ENCODE measurements at places on chromosomes 2 and 18.

DNA sequence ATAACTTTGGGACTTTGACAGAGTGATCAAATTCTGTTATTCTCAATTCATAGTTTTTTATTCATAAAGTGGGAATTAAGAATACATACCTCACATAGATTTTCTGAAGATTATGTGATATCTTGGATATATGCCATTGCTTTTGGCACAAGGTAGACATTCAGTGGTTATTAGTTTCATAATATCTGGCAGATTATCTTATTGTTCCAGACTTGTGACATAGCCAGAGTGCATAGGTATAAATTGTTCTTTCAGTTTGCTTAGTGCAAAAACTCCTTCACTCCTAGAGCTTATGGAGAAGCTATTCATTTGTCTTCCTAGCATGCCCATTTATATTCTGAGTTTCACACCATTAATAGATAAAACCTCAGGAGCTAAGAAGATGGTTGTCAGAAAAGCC, 222.0 kb downstream of the KCNE4 start:
- DNase-seq: no peak

GRCh38 chr2:90207454-90208058, 1516.1 kb downstream of the RPIA start:
- DNase-seq: no peak

DNA sequence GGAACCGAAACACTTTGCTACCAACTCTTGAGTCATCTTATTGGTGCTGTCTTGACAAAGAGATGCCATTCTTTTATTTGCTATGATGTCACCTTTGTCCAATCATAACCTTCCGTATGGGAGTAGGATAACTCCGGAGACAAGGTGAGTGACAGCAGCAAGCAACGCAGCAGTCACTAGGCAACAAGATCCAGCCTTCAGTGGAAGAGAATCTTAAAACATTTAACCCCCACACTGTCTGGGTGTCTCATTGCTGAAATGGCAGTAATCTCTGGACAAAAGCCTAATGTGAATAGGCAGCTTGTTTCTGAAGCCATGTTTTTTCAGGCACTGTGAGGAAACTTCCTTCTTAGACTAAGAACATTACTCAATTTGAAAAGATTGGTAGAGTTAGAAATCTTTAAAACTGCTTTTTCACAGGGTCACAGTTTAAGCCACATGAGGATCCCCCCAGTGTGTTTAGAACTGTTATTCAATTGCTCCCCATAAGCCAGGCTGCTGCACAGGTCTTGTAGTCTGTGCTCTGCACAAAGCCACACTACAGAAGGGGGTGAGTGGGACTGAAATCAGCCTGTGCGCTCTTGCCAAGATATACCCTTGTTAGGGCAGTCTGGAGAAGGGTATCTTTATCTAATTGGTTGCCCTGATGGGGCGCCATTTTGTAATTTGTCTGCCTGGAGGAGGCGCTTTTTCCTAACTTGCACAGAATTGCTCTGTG, 131.5 kb upstream of the STON1 start:
- DNase-seq: no peak

- no peak for DNase-seq
These were observed 75.2 kb upstream of the NRP2 start for GRCh38 chr2:205607146-205607545.

DNA sequence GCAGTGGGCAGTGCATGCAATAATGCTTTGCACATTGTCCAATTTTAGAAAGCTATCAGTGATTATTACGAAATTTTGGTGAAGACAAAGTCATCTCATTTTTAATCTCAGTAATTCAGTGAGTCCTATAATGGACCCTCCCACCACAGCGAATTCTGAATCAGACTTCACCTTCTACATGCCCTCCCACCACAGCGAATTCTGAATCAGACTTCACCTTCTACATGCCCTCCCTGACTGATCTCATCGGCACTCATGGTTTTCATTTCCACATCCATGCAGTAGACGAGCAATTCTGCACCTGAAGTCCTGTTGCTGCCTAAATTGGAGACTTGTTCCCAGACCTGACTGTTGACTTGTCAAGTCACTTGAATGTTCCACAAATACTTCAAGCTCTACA, 522.3 kb downstream of the EIPR1 start:
- DNase-seq: no peak

DNA sequence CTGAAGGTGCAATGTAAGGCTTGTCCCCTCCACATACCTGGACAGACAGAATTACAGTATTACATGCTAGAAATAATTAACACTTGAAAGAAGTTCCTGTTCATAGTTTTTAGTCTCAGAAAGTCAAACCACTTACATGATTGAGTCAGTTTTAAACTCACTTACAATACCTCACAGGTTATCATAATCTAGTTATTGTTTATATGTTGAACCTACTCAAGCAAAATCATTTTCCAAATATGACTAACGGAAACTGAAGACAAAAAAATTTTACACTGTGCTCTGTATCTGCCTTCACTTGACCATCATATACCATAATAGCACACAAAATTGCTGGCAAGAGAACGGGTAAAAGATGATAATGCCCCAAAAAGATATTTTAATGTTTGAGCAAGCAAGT, 78.5 kb downstream of the ATL2 start:
- no peak for DNase-seq

DNA sequence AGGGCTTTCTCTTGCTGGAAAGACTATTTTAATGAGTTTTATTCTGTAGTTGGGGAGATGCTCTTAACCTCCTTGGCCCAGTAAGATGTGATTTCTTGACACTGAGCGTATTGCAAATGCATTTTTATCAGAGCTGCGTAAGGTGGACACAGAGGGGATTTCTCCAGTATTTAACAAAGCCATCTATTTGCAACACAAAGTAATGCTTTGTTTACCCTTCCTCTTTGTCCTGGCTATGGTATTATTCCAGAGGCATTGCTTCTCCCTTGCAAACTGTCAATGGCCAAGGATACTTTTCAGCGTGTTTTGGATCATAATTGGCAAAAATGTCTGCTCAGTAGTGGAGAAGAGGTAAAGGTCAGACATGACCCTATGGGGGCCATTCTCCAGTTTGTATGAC, 90.8 kb upstream of the PIK3C3 start:
- no peak for DNase-seq

- DNase-seq: no peak
These were observed 39.1 kb downstream of the RMC1 start for GRCh38 chr18:23542461-23542860.

DNA sequence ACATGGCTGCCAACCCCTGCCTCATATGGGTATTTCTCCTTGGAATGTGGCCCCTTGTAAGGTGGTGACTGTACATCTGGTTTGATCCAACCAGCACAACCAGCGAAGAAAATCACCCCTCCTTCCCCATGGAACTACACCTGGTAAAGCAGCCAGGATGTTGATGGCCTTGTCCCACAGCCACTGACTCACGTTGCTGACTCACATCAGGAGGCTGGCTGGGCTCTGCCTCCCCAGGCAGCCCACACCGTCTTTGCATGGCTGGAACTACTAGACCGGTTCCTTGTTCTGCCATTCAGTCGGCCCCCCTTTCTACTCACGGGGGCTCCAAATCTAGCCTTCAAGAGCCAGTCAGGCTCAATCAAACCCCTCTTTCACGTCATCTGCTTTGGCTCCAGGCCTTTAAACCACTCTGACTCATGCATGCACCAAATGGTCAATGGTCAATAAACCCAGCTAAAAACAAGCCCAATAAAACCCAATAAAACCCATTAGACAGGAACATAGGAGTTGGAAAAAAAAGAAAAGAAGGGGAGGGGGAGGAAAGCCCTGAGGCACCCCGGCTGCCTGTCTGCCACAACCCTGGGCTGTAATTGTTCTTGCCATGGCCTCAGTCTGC, 114.8 kb downstream of the PLB1 start:
- DNase-seq: peak; percentile 96

DNA sequence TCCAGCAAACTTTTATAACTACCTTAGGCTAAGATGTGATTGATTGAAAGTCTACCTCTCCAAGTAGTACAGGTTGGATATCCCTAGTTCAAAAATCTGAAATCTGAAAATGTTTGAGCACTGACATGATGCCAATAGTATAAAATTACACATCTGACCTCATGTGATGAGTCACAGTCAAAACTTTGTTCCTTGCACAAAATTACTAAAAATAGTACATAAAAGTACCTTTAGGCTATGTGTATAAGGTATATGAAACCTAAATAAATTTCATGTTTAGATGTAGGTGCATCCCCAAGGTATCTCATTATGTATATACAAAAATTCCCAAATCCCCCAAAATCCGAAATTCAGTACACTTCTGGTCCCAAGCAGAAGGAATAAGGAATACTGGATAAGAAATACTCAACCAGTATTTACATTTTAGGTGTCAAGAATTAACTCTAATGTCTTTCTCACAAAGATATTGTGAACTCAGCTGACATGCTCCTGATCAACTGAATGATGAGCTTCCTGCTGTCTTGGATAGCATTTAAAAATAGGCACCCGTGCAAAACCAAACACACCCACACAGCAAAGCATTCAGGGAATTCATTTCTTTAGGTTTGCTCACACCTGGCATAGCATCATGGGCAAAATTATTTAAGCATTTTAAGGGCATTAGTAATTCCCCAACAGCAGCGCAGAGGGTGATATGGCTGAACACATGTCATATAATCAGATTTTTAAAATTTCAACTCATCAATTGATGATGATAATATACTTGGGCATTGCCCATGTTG, 497.4 kb upstream of the MEIS1 start:
- DNase-seq: no peak

DNA sequence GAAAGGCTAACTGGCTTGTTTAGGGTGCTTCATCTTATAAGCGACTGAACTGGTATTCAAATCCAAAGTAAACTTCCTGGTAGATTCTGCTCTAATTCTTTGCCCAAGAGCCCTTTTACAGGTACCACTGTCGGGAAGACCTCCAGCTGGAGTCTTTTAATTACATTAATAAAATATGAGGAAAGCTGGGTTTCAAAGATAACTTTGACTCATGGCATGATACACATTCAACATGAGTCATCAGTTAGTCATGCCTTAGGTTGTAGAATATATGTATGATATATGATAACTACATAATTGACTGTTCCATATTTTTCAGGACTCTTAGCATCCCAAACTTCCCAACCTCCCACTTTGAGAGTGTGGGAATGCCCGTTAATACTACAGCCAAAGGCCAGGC, 32.3 kb downstream of the ZCCHC2 start:
- DNase-seq: no peak

DNA sequence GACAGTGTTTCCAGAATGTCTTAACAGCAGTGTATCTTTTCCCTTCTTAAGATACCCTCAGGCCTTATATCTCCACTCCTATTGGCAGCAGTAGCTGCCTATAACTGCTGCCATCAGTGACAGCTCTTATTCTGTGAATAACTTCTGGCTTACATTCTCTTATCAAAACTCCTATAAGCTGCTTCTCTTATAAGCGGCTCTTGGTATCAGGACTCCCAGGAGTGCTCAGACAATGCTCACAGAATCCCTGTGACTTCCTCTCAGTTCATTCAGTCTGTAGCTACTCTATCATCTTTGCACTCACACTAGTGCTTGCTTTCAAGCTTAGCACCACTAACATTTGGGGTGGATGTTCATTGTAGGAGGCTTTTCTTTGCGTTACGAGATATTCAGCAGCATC, 143.7 kb upstream of the CDH7 start:
- no peak for DNase-seq

DNA sequence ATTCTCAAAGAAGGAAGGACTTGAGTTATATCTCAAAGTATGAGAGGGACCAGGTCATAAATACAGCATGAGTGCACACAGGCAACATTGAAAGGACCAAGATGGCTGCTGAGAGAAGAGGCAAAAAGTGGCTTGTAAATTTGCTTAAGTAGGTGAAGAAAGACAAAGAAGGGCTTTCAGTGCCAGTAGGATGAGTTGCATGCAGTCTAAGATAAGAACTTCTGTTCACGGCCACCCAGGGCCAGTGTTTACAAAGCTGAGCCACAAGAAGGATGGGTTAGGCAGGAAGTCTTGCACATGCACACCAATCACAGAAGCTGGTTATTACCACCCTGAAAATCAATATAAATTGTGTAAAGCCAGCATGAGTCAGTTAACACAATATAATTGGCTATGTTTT, 3.1 kb upstream of the ABCB11 start:
- no peak for DNase-seq

DNA sequence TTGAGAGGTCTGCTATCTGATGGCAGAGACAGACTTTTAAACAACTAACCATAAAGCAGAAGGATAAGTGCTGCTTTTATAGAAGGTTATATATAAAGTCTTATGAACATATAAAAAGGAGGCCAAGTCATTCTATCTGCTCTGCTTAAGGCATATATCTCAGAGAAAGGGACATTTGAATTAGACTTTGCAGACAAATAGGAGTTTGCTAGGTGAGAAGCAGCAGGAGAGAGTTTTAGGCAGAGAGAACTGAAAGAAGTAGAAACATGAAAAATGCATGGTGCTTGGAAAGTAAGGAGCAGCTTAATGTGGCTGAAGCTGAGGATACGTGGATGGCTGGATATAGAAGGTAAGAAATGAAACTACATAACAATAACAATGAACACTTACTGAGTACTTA, 65.4 kb downstream of the LYPD1 start:
- no peak for DNase-seq

DNA sequence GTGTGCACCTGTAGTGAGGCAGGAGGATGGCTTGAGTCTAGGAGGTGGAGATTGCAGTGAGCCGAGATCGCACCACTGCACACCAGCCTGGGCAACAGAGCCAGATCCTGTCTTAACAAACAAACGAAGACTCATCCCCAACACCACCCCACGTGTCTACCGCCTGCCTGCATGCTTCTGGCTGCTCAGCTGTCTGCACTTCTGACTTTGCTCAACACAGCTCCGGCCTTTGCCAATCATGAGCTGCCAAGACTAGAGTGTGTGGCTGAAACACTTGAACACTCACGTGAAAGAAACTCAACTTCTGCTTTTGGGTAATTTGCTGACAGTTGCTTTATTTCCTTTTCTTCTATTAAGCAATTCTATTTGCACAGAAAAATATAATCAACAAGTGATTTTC, 32.1 kb upstream of the SP3 start:
- DNase-seq: no peak

- DNase-seq: no peak
These were observed 47.0 kb downstream of the LRP2 start for GRCh38 chr2:169315357-169315756.

DNA sequence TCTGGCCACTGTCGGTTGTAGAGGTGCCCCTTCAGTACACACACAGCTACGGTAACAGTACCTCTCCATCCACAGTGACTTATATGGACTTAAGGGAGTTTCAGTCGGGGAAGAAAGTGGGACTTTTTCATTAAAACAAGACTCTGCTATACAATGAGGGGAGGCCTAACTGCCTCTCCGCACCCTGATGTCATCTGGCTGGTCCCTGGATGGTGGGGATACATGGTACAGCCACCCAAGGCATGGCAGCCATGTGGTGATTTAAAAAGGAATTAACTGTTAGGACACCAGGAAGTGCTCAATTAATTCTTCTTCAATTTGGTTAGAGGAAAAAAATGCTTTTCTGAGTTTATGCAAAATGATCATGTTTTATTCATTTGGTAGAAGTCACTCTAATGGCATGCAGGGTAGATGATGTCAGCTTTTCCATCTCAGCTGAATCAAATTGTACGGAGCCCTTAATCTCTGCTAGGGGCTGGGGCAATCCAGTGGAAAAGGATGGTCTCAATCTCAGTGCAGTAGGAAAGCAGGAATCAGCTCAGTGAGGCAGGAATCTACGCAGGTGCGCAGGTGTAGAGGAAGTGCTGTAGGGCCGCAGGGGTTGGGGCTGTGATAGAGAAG, 243.9 kb downstream of the PRKCE start:
- no peak for DNase-seq

GRCh38 chr2:25301453-25302352, 40.0 kb downstream of the DNMT3A start:
- DNase-seq: no peak

- no peak for DNase-seq
These were observed 631.8 kb upstream of the SETBP1 start for GRCh38 chr18:44048846-44049245.

Data from RWPE2 (cell line).